ENCODE measurements at places on chromosomes 12 and 14. TPM values are rescaled to one million over a fixed set of nuclear protein-coding genes. Genes with fewer than 3 reads are reported as not detected.

The RFX4 gene
- total RNA-seq = 0.08 TPM

The KSR2 gene
- total RNA-seq = 0.76 TPM

The SAMD15 gene
- 1.4 TPM for total RNA-seq

The BCL11B gene
- 0.27 TPM for total RNA-seq

The ASPG gene
- 0.15 TPM for total RNA-seq

The FAM186B gene
- 0.11 TPM for total RNA-seq

The CATSPERB gene
- total RNA-seq = not detected

The SRRM4 gene
- total RNA-seq = not detected

The CLEC9A gene
- total RNA-seq = not detected

The KRT82 gene
- not detected for total RNA-seq

The NUDT14 gene
- 42.2 TPM for total RNA-seq

The KRT73 gene
- not detected for total RNA-seq

The ADCY4 gene
- total RNA-seq = not detected

The TIGAR gene
- total RNA-seq = 40.4 TPM

The NPFF gene
- total RNA-seq = 0.19 TPM

The INHBC gene
- not detected for total RNA-seq

The NXPH4 gene
- total RNA-seq = 3.8 TPM

The ZFYVE1 gene
- total RNA-seq = 10.7 TPM

The CCDC196 gene
- not detected for total RNA-seq

The RD3L gene
- total RNA-seq = not detected

The C1S gene
- total RNA-seq = 73.4 TPM

The AHNAK2 gene
- total RNA-seq = 188 TPM

The KCNC2 gene
- not detected for total RNA-seq

The ESR2 gene
- total RNA-seq = 0.04 TPM

The KRT77 gene
- total RNA-seq = not detected

The LBHD2 gene
- total RNA-seq = not detected

The ATXN2 gene
- 52.5 TPM for total RNA-seq

The TGM1 gene
- total RNA-seq = 1.5 TPM

The OR11G2 gene
- not detected for total RNA-seq

The CMKLR1 gene
- total RNA-seq = 0.06 TPM

The SLC5A8 gene
- not detected for total RNA-seq

The HOXC13 gene
- 28.3 TPM for total RNA-seq

The ANAPC5 gene
- total RNA-seq = 84.0 TPM

The SLCO1A2 gene
- total RNA-seq = not detected

The KRT85 gene
- total RNA-seq = 0.05 TPM

The SPX gene
- 4.0 TPM for total RNA-seq

The E2F7 gene
- total RNA-seq = 6.8 TPM

The BHLHE41 gene
- total RNA-seq = 0.45 TPM
